ENCODE measurements at places on chromosomes 5 and 9. TPM values are rescaled to one million over a fixed set of nuclear protein-coding genes. Genes with fewer than 3 reads are reported as not detected.

DNA sequence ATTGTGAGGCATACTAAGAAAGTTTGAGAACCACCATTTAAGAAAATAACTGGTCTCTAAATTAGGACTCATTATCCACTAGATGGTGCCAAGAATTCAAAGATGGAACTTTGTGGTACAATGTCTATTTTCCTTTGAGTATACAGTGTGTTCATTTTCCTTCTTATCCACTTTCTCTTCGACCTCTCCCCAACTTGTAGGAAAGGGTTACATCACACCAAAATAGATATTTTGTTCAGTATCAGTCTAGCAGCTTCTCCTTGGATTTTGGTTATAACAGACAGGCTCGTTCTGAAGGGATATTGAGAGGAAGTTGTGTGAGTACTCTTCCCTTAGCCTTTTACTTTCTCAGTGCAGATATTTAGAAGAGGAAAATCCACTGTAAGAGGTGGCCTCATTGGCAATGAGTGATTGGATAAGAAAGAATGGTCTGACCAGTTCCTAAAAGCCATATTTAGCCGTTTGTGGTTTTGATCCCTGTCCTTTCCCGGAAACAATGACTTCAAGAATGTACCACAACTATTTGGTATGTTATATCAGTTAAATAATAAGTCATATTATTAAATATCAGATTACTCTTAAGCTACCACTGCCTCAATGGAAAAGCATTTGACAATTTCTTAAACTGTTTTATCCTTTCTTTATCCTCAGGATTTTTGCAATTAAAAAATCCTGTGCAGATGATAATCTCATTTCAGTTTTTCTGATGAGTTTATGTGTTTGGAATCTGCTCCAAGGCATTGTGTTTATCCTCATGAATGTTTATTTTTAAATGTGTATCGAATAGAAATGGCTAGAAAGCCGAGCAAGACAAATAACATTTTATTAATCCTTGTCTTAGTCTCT lies 69.0 kb upstream of the GRAMD2B start:
- no peaks in the 10 kb centered on the region for H3K36me3 ChIP-seq
- H3K27ac ChIP-seq, result peak overlapping the region; percentile 15
- H3K27me3 ChIP-seq, result no peaks in the 10 kb centered on the region

DNA sequence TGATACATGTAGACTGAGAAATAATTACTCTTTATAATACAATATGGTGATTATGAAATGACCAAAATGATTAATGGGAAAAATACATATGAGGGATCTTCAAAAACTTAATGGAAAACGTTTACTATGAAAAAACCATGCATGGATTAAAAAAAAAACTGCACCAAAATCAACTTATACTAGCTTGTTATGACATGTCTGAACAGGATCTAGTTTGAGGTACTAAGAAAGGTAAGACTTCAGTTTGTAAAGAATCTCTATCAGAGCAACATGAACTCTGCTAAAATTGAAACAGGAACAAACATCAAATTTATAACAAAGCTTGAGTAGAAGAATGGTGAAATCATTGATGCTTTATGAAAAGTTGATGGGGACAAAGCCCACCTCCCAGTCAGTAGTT lies 178.0 kb downstream of the SLIT3 start:
- no peak for DNase-seq
- H3K27me3 ChIP-seq, result no peaks in the 10 kb centered on the region
- H3K4me3 ChIP-seq, result no peak overlapping the region
- no peaks in the 10 kb centered on the region for H3K4me1 ChIP-seq
- H3K27ac ChIP-seq, result no peak overlapping the region

DNA sequence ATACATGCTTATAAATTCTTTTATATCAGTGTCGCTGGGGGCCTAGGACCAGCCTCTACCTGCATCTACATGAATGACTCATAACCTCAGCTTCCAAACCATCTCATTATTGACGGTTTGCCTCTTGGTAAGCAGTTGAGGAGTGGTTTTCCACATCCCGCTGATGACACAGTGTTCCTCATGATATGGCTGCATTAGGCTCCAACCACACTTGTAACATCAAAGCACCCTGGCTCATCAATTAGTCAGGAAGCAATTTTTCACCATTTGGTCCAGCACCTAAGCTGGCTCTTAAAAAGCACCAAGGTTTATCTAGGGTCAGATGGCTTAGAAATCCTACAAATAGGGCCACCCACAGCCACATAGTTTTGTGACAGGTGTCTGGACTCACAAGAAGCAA lies 402.4 kb downstream of the ARHGEF28 start:
- no peaks in the 10 kb centered on the region for H3K4me1 ChIP-seq
- no peaks in the 10 kb centered on the region for H3K27me3 ChIP-seq
- no peak overlapping the region for H3K27ac ChIP-seq
- no peak for DNase-seq
- no peaks in the 10 kb centered on the region for H3K36me3 ChIP-seq

DNA sequence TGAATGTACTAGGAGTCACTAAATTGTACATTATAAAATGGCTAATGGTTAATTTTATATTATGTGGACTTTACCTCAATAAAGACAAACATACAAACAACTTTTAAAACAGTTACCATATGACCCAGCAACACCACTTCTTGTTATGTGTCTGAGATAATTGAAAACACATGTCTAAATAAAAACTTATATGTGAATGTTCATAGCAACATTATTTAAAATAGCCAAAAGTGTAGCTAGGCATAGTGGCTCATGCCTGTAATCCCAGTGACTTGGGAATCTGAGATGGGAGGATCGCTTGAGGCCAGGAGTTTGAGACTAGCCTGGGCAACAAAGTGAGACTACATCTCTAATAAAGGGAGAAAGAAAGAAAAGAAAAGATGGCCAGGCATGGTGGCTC lies 22.9 kb downstream of the SLC35A4 start:
- H3K36me3 ChIP-seq, result no peaks in the 10 kb centered on the region
- no peaks in the 10 kb centered on the region for H3K4me1 ChIP-seq
- DNase-seq, result no peak
- no peaks in the 10 kb centered on the region for H3K27me3 ChIP-seq

DNA sequence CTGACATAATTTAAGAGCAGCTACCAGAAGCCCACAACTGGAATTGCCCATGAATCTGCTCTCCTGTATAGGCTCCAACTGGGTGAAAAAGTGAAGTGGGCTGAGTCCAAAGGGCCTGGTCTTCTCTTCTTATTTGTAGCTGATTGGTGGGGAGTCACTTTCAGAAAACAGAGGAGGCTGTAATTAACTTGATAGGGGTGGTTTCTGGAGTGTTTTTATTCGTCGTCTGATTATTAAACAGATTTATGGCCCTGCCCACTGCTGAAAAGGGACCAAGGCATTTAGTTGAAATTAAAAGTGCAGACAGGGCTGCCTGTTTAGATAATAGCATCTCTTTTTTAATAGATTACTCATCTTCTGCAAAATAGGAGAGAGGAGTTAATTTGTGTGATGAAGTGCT lies 81.0 kb upstream of the SAP30L start:
- no peak overlapping the region for H3K4me3 ChIP-seq
- no peak overlapping the region for H3K27ac ChIP-seq
- no peaks in the 10 kb centered on the region for H3K4me1 ChIP-seq
- DNase-seq, result no peak
- H3K36me3 ChIP-seq, result no peaks in the 10 kb centered on the region

Gene IL17B
- total RNA-seq, result not detected

Measured in Peyer's patch (tissue), 4 donors.